Suprapubic skin (tissue), 4 donors: ENCODE measurements at places on chromosomes 3 and 15. TPM values are rescaled to one million over a fixed set of nuclear protein-coding genes. Genes with fewer than 3 reads are reported as not detected.

GRCh38 chr3:195601382-195601781 lies 17.6 kb upstream of the APOD start:
- no peak for DNase-seq
- H3K27ac ChIP-seq: no peak overlapping the region

- no peak overlapping the region for H3K27ac ChIP-seq
- no peak for DNase-seq
- H3K27me3 ChIP-seq: no peaks in the 10 kb centered on the region
- H3K4me1 ChIP-seq: peaks cover 1% of the 10 kb centered on the region
Observed at GRCh38 chr15:72098040-72098439, 19.9 kb downstream of the MYO9A start.

Gene SKOR1
- 1.1 TPM for total RNA-seq

Gene ZNF385D
- 0.86 TPM for total RNA-seq

Gene UCN2
- 13.9 TPM for total RNA-seq
